ENCODE measurements at places on chromosomes 7 and 10.

DNA sequence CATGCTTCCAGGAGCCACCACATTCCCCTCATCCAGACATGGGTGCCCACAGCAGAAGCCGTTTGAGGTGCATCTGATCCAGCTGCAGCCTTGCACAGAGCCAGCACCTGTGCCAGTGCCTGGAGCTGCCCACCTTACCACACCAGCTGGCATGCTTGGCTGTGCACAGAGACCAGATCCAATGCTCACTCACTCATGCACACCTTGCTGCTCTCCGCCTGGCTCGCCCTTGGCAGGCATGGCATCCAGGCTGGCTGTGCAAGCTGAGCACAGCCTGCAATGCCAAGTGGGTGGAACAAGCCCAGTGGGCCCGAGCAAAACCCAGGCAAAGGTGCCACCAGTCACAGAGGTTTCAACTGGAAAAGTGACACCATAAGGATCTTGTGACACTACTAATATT is 66.9 kb upstream of the SEMA3A start:
- no peak for DNase-seq

DNA sequence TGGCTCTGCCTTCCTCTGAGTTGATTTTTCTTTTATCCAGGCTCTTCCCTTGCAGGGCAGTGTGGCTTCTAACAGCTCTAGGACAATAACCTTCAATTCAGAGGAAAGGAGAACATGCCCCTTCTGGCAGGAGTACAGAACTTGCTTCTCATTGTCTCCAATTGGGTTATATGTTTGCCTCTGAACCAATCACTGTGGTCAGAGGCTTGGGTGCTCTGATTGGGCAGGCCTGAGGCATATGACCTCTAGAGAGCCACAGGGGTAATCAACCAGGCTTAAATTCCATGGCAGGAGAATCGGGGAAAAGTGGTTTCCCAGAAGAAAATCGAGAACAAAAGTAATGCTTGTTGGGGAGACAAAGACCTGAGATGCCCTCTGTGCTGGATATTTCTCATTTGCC is 240.0 kb downstream of the REEP3 start:
- DNase-seq: no peak

DNA sequence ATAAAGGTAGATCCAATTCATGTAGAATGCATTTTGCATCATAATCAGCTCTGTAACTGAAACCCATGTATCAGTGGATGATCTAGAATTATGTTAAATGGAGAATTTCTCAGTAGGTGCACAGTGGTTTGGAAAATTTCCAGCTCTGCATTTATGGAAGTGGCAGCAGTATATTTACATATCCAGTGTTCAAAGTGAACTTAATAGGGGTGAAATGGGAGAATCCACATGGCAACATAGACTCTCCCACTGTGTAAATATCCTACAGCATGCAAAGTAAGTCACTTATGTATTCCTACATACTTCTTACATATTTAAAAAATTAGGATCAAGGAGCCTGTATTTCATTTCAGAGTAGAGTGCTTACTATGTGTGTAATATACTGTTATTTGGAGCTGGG is 35.3 kb downstream of the CDC14C start:
- no peak for DNase-seq

- no peak for DNase-seq
Observed at GRCh38 chr10:113494761-113495160, 58.1 kb upstream of the HABP2 start.

DNA sequence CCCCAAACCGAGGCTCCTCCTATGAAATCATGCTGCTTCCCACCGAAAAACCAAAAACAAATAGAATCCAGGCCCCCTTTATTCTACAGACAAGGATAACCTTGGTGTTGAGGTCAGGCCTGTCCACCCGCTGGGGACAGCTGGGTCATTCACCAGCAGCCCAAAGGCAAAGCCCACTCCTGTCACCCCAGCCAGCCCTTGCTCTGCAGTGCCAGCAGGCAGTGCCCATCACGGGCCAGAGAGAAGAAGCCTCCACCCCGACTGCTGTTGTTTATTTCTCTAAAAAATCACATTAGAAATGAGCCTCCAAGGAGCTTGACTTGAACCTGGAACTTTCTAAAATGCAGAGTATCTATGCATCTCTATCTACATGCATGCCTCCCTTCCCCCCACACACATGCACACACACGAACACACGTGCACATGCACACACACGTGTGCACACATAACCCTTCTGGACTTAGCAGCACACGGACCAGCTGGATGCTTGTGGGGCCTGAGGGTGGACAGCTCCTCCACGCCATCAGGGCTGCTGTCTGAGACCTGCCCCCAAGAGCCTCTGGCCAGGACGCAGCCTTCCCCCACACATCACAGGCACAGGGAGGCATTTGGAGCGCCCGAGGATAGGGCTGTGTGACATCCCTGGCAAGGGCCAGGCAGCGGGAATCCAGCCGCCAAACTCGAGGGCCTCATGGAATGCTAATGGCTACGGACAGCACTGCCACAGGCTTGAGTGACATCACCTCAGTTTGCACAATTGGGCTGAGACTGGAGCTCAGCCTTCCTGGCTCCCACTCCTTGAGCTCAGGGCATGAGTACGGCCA is 22.8 kb downstream of the PRKAG2 start:
- no peak for DNase-seq

DNA sequence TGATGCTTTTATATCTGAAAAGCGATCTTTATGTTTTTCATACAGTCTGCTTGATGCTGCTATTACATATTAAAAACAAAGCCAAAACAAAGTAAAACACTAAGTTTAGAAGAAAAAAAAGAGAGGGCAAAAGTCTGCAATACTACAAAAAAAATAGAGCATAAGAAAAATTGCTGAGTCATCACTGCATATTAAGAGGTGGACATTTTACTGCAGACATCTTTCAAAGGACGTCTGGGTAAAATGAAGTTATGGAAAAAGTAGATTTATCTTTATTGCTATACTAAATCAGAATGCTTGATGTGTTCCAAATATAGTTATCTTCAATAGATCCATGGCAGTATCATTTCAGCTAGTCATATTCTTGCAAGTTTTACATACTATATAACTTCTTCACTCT is 172.0 kb downstream of the MAGI2 start:
- DNase-seq: no peak

DNA sequence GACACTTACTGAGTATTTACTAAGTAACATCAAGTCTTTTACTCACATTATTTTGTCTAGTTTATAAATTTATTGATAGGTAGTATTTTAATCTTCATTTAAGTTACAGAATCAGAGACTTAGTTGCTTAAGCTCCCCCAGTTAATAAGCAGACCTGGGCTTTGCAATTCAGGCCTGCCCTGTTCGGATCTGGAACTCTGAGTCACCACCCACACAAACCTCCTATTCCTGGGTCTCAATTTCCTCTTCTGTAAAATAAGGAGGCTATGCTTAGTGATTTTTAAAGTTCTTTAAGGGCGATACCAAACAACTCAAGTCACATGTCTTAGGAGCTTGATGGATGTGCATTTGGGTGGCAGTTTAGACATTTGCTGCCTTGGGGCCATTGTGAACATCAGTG is 3.5 kb upstream of the MGAM start:
- no peak for DNase-seq

Data from stimulated activated CD8-positive, alpha-beta memory T cell treated with anti-CD3 and anti-CD28 coated beads, Interleukin-12 subunit alpha, Interleukin-12 subunit beta, amount 100 ng/mL, for 1 hour (primary cell).